Esophagus muscularis mucosa (tissue), 4 donors: ENCODE measurements at places on chromosomes 1 and 21. TPM values are rescaled to one million over a fixed set of nuclear protein-coding genes. Genes with fewer than 3 reads are reported as not detected.
A peak's percentile ranks its signal among the peaks of the same experiment; 100 is the strongest.

Gene GUK1
- 307 TPM for total RNA-seq

GRCh38 chr1:112544751-112545150 is 36.0 kb downstream of the WNT2B start:
- no peaks in the 10 kb centered on the region for H3K27me3 ChIP-seq
- H3K27ac ChIP-seq = peak overlapping the region; percentile 51

- H3K27ac ChIP-seq = no peak within 1 kb of the TSS
- no peaks in the 10 kb centered on the region for H3K36me3 ChIP-seq
- peaks cover 70% of the 10 kb centered on the region for H3K27me3 ChIP-seq
- DNase-seq = no peak
- peak within 1 kb of the TSS; percentile 49 for H3K4me3 ChIP-seq
Observed at GRCh38 chr1:202710070-202711045, at the start of gene SYT2. TSS of gene SYT2 (minus strand) at chr1:202710454. CDS start at chr1:202605772, 104,682 bp downstream.

GRCh38 chr1:65229754-65230339 is 79.5 kb upstream of the DNAJC6 start:
- DNase-seq = peak; percentile 87
- H3K36me3 ChIP-seq = peaks cover 30% of the 10 kb centered on the region
- no peak overlapping the region for H3K27ac ChIP-seq
- H3K4me3 ChIP-seq = no peak overlapping the region

DNA sequence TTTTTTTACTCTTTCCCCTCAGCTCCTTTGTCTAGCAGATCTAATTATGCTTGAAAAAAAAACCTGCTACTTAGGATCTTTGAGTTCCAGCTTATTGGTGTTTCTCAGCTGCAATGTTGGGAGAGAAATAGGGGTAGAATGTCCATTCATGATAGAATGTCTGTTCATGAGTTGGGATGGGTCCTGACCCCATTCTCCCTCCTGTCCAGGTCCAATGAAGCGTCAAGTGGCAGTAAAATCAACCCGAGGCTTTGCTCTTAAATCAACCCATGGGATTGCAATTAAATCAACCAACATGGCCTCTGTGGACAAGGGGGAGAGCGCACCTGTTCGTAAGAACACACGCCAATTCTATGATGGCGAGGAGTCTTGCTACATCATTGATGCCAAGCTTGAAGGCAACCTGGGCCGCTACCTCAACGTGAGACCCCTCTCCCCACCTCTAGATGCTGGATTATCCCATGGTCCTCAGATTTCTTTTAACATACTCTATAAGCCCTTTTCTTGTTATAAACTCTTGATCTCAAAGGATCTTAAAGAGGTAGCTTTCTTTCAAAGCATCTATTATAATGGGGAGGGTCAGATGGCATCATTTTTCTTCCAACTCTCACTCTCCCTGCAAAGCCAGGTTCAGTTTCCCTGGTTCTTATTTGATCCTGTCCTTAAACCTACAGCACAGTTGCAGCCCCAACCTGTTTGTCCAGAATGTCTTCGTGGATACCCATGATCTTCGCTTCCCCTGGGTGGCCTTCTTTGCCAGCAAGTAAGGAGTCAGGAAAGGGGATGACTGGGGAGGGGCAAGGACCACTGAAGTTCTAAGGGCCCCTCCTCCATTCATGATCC is 11.1 kb downstream of the CERS2 start:
- H3K27ac ChIP-seq = no peak overlapping the region
- no peak for DNase-seq
- H3K4me1 ChIP-seq = peaks cover 7% of the 10 kb centered on the region
- no peaks in the 10 kb centered on the region for H3K27me3 ChIP-seq
- H3K36me3 ChIP-seq = peaks cover 100% of the 10 kb centered on the region
- no peak overlapping the region for H3K4me3 ChIP-seq
